PC-9 (cell line): ENCODE measurements at places on chromosomes 6 and 20. TPM values are rescaled to one million over a fixed set of nuclear protein-coding genes. Genes with fewer than 3 reads are reported as not detected.

AIF1 gene
- not detected in 2 replicates for total RNA-seq

SLC35D3 gene
- total RNA-seq: not detected in 2 replicates

CDK19 gene
- 34.0 and 36.8 TPM in 2 replicates for total RNA-seq

DEFB115 gene
- not detected in 2 replicates for total RNA-seq

TFAP2C gene
- total RNA-seq: 27.8 and 34.8 TPM in 2 replicates
